ENCODE measurements at places on chromosomes 7 and 10. TPM values are rescaled to one million over a fixed set of nuclear protein-coding genes. Genes with fewer than 3 reads are reported as not detected.

DNA sequence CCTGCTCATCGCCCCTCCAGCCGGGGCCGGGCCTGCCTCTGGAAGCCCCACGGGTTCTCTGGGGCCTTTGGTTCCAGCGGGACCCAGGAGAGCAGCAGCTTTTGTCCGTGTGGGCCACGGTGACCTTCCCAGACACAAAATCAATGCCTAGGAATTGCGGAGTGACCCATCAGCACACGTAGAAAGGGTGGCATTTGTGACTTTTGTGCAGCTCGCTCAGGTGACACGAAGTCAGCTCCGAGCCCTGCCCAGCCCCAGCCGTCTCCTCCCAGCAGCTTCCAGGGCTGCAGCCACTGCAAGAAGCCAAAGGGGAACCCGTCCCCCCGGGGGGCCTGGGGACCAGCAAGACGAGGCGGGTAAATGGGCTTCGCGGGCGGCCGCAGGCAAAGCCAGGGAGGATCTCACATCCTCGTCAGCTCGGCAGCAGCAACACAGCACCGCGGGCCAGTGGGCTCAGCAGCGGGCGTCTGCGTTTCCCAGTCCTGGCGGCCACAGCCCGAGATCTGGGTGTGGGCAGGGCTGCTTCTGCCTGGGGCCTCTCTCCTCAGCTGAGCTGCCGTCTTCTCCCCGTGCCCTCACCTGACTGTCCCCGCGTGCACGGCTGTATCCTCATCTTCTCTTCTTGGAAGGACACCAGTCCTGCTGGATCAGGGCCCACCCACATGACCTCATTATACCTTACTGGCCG, 88.5 kb downstream of the PAXIP1 start:
- DNase-seq, result peak; percentile 83

- peak; percentile 65 for DNase-seq
Observed at GRCh38 chr10:130575756-130576285, 439.6 kb downstream of the GLRX3 start.

- DNase-seq, result no peak
Observed at GRCh38 chr10:131437556-131438475, 126.3 kb upstream of the TCERG1L start.

- DNase-seq, result no peak
Observed at GRCh38 chr7:108628678-108629077, 59.0 kb downstream of the DNAJB9 start.

CROT gene
- total RNA-seq, result 11.0 TPM

- DNase-seq, result no peak
Observed at GRCh38 chr10:8069108-8069507, 14.6 kb downstream of the GATA3 start.
